ENCODE measurements at places on chromosomes 1 and 21. TPM values are rescaled to one million over a fixed set of nuclear protein-coding genes. Genes with fewer than 3 reads are reported as not detected.

DNA sequence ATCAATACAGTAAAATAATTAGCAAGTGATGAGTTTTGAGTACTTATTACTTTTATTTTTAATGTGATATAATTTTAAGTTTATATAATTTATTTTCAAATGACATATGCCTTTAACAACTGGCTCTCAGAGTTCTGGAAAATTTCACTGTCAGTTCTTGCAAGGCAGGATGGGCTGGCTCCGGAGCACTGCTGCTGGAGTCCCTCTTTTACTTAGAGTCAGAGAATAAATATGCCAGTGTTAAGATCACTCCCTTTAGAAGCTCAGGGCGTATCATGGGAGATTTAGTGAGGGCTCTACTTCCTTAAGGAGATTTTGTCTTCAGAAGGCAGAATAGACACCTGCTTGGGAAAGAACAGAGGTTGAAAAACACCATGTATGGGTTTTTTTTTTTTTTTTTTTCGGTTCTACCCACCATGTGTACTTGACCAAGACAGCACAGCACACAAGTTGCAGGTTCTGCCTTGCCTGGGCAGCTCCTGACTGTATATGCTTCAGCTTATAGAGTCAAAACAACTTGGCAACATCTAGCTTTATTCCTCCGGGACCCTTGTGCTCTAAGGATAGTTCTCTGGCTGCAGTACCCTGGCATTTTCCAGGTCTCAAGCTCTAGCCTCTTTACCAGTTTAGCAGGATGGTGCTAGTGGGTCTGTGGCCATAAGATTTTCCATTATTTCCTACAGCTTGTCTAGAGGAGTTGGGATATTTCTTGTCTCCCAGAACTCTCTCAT is 29.7 kb upstream of the FMOD start:
- no peak for DNase-seq
- H3K4me1 ChIP-seq, result no peaks in the 10 kb centered on the region
- H3K36me3 ChIP-seq, result no peaks in the 10 kb centered on the region
- peaks cover 22% of the 10 kb centered on the region for H3K27me3 ChIP-seq
- H3K4me3 ChIP-seq, result no peak overlapping the region

- no peaks in the 10 kb centered on the region for H3K27me3 ChIP-seq
- no peak overlapping the region for H3K27ac ChIP-seq
- no peak for DNase-seq
- no peak overlapping the region for H3K4me3 ChIP-seq
- no peaks in the 10 kb centered on the region for H3K4me1 ChIP-seq
Measured at GRCh38 chr1:209240351-209240750, 343.2 kb upstream of the CAMK1G start.

DNA sequence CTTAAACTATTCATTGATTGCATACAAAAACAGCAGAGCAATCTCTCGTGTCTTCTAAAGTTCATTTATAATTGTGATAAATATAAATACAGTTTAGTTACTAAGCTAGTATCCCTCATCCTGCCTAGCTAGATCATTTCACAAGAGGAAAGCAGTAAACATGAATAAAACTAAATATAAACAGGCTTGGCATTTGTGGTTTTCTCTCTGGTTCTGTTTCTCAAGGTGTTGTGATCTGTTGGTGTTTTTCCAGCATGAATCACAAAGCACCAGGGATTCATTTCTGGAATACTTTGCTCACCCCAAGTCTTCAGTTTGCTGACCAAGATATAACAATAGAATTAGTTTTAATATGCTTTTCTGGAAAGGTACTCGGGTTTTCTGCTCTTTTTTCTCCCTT is 32.7 kb upstream of the GLIS1 start:
- H3K4me1 ChIP-seq, result peaks cover 5% of the 10 kb centered on the region
- peaks cover 5% of the 10 kb centered on the region for H3K36me3 ChIP-seq
- no peak overlapping the region for H3K4me3 ChIP-seq
- H3K27ac ChIP-seq, result no peak overlapping the region
- DNase-seq, result peak; percentile 82
- H3K27me3 ChIP-seq, result no peaks in the 10 kb centered on the region

DNA sequence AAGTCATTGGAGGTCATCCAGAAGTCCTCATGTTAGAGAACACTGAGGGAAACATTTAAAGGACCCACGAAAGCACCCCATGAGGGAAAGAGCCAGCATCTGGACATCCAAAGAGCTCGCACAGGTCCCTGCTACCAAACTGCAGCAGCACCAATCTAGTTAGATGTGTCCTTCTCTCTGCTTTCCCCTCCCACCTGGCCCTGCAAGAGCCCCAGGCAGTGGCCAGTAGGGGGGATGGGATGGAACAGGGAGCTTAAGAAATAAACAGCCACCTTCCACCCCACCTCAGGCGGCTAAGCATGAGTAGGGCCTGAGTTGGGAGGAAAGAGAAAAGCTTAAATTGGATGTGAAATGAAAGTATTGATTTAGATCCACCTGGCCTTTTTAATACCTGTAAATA is 175.9 kb upstream of the KCND3 start:
- DNase-seq, result no peak
- H3K4me3 ChIP-seq, result no peak overlapping the region
- no peaks in the 10 kb centered on the region for H3K4me1 ChIP-seq

DNA sequence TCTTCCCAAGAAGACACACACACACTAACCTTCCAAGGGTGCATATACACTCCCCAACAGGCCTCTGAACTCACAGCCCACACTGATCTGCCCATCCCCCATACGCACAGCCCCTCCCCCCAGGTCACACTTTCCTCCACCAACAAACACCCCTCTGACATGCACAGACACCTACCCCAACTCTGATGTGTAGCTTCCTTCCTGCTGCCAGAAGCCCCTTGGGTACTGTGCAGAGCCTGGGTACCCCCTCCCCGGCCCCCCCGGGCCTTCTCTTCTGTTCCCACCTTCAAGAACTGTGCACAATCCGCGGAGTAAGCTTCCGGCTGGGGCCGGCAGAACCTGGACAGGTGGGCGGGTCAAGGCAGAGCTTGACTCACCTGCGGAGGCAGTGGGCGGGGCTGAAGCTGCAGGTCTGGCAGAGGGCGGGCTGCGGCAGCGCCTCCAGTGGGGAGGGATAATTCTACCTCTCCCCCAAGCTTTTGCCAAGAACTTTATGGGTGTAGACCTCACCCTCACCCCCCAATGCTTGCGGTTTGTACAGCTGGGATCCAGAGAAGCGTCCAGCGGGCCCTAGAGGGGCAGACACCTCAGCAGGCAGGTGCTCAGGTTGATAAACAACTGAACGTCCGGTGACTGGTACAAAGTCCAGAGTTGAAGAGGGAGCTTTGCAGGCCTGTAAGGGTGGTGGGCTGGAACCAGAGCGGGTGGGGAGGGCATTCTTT is at the start of gene C1orf210:
Gene C1orf210, minus strand, starts transcription at position 313 of the 722 bp plus-strand sequence. CDS start 2,311 bp downstream, outside the sequence.
- DNase-seq, result no peak
- no peaks in the 10 kb centered on the region for H3K4me1 ChIP-seq
- no peak within 1 kb of the TSS for H3K27ac ChIP-seq
- H3K4me3 ChIP-seq, result no peak within 1 kb of the TSS
- no peaks in the 10 kb centered on the region for H3K36me3 ChIP-seq
- H3K27me3 ChIP-seq, result peaks cover 6% of the 10 kb centered on the region

The IGSF21 gene
- not detected for total RNA-seq

The DNASE2B gene
- not detected for total RNA-seq

DNA sequence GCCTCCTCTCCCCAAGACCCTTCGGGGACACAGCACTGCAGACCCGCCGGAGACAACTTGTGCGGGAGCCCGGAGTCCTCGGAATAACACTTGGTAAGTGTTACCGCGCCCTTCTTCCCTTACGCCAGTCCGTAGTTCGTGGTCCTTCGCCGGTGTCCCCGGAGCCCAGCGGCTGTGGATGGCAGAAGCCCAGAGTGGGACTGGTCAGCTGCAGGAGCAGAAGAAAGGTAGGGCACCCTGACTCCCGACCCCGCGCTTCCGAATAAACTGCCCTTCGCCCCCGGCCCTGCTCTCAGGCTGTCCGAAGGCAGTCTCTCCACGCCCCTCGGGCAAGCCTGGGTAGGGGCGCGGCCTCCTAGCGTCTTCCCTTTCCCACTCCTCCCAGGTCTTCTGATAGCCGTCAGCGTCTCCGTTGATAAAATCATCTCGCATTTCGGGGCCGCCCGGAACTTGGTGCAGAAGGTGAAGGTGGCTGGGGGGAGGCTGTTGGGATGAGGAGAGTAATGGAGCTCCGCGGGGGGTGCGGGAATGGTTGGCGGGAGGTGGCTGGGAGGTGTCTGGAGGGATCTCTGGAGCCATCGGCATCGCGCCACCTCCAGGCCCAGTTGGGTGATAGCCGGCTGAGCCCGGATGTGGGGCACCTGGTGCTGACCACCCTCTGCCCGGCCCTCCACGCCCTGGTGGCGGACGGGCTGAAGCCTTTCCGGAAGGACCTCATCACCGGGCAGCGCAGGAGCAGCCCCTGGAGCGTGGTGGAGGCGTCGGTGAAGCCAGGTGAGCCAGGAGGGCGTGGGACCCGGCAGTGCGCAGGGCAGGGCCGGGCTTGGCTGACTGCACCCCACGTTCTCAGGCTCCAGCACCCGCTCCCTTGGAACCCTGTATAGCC is 4.3 kb downstream of the RUSC1 start:
- H3K27ac ChIP-seq, result peak overlapping the region; percentile 32
- DNase-seq, result no peak
- no peaks in the 10 kb centered on the region for H3K27me3 ChIP-seq
- peaks cover 32% of the 10 kb centered on the region for H3K4me1 ChIP-seq
- H3K4me3 ChIP-seq, result peak overlapping the region; percentile 80

DNA sequence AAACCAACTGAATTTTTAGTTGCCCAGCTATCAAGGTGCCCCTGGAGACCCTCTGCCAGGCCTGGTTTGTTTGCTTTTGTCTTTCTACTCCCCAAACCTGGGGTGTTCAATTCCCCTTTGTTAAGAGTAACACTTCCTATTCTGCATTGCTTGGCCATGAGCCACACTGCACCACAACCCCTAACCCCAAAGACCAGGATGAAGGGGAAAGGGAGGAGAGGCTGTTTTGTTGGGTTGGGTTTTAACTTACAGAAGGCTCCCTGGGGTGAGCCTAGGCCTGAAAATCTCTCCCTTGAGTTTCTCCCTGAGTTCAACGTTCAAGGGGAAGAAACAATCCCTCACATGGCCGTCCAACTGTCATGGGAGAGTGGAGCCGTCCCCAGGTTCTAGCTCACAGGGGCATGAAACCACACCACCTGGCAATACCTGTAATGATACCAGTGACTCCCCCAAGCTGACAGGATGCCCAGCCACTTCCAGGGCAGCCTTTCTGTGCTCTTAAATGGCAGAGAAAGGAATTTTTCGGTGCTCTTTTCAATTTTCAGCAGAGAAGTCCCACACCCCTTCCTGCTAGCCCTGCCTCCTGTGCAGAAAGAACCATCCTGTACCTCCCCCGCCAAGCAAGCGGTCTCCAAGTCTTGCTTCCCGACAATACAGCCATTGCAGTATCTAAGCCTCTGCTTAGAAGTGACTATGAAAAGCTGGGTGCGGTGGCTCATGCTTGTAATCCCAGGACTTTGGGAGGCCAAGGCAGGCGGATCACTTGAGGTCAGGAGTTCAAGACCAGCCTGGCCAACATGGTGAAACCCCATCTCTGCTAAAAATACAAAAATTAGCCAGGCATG is 14.9 kb downstream of the SLC45A3 start:
- no peak for DNase-seq
- no peaks in the 10 kb centered on the region for H3K27me3 ChIP-seq
- no peak overlapping the region for H3K4me3 ChIP-seq
- H3K36me3 ChIP-seq, result no peaks in the 10 kb centered on the region
- H3K27ac ChIP-seq, result no peak overlapping the region

GRCh38 chr21:14699433-14700407 is 153.6 kb upstream of the SAMSN1 start:
- no peaks in the 10 kb centered on the region for H3K27me3 ChIP-seq
- H3K4me3 ChIP-seq, result no peak overlapping the region
- no peak for DNase-seq
- H3K36me3 ChIP-seq, result no peaks in the 10 kb centered on the region
- no peaks in the 10 kb centered on the region for H3K4me1 ChIP-seq

DNA sequence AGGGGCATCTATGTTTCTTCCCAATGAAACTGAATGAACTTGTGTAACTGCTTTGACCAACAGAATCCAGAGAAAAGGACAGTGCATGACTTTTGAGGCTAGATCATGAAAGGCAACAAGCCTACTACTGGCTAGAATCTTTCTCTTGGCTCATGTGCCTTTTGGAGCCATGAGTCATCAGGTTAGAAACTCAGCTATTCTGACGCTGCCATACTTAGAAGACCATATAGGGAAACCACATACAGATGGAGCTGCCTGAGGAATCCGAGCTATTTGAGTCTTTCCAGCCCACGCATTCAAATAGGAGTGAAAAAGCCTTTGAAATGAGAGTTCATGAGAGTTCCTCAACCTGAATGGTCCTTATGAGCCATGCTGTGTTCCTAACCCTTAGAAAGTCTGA is 738.5 kb upstream of the CHRM3 start:
- H3K27me3 ChIP-seq, result no peaks in the 10 kb centered on the region
- no peaks in the 10 kb centered on the region for H3K36me3 ChIP-seq
- no peak overlapping the region for H3K4me3 ChIP-seq
- peak; percentile 100 for DNase-seq
- peak overlapping the region; percentile 94 for H3K27ac ChIP-seq
- peaks cover 24% of the 10 kb centered on the region for H3K4me1 ChIP-seq

Data from astrocyte (in vitro differentiated cells and primary cell).